Central memory CD8-positive, alpha-beta T cell (primary cell): ENCODE measurements at places on chromosomes 16 and 17.

DNA sequence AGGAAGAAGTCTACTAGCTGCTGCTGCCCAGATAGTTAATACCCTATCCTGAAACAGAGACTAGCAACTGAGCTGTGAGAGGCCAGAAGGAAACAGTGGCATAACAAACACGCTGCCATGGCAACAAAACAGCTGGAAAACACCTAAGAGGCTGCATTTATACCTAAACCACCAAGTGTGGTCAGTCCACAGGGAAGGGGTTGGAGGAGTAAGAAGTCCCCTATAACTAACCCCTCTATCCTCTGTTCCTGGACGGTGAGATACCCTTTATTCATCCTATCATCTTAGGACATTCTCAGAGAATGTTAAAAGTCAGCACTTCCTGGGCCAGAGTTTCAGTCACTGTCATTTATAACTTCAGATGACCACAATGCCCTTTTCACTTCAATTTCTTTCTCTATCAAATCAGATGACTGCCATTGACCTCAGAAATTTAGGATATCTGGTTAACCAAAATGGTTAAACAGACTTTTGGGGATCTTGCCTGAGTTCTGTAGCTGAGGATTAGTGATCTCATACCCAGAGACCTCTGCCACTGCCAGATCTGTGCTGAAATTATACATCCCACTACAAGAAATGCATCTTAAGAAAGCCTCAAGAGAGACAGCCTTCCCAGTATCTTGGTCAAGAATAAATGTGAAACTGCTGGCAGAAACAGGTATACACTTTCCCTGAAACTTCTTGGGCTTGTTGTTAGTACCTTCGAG, 36.2 kb downstream of the STH start:
- no peak for DNase-seq

DNA sequence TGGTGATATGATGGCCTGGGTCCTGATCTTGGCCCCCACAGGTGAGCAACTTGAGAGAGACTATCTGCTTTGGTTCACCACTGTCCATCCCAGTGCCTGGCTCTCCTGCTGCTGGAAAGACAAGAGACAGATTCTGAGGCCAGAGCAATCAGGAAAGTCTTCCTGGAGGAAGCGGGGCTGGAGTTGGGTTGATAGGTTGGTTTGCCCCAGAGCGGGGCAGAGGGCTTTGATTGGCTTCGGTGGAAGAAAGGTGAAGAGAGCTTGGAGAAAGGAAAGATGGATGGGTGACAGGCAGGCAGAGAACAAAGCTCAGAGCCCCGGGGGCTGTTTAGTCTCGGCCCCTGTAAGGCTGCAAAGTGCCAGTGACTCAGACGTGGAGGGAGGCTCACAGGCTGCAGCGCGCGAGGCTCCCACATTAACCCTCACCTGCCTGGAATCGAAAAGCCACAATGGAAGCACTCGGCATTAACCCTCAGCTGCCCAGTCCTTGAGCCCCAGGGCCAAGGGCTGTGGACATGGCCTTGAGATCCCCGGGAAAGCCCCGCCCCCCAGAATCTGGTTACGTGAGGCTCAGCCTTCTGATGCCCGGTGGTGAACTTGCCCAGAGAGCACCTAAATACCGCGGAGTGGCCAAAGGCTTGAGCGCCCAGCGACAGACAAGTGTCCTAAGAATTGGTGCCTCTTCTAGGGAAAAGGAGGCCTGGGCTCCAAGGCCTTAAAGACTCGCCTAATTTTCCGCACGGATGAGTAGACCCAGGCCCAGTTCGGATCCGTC, 996 bp upstream of the CPNE2 start:
- DNase-seq: no peak

GRCh38 chr17:16267174-16267573, 50.2 kb downstream of the PIGL start:
- no peak for DNase-seq

GRCh38 chr17:1888741-1889140, 58.9 kb downstream of the RPA1 start:
- no peak for DNase-seq

- DNase-seq: no peak
These were observed 40.5 kb downstream of the BEAN1 start for GRCh38 chr16:66467611-66468010.

DNA sequence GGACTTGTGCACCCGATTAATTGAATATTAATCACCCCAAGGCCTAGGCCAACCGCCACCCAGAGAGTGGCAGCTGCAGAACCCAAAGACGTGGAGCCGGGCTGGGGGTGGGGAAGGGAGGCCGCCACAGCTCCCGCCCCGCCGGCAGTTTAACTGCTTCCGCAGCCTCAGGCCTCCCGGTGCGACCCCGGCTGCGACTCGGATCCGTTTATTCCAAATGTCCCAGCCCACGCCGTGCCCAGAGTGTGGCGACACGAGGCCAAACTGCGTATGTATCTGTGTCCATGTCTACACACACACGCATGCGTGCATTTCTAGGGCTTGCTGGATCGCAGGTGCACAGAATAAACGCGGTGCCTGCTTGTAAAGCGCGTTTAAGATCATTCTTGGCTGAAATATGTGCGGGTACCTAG, 802 bp upstream of the TOB1 start:
- peak; percentile 77 for DNase-seq

GRCh38 chr17:3697103-3697476, 1.1 kb upstream of the P2RX5 start:
- DNase-seq: no peak

- DNase-seq: no peak
These were observed 19.1 kb downstream of the C16orf95 start for GRCh38 chr16:87297918-87298631.

GRCh38 chr16:49959552-49960277, 65.3 kb upstream of the CNEP1R1 start:
- DNase-seq: no peak

- no peak for DNase-seq
These were observed 181.4 kb upstream of the WSCD1 start for GRCh38 chr17:5888811-5889210.

DNA sequence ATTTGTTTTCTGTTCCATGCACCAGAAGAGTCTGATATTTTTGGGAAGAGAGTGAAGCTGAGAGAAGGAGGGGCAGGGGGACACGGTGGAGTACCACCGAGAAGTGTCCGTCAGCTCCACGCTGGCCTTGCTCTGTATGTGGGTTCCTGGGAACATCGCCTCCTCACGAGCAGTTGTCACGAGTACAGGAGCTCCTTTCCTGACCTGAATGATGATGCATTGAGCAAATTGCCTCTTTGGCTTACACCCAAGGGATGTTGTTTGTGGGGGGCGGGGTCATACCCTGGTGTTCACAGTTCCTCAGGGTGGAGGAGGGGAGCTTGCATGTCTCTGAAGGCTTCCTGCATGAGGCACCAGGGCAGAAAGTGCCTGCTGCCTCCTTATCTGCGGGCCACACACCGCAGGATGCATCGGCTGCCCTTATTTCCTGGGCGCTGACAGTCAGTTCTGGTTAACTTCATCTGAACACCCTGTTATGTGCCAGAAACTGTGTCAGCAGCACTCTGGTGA, 36.2 kb downstream of the RGS9 start:
- peak; percentile 53 for DNase-seq

DNA sequence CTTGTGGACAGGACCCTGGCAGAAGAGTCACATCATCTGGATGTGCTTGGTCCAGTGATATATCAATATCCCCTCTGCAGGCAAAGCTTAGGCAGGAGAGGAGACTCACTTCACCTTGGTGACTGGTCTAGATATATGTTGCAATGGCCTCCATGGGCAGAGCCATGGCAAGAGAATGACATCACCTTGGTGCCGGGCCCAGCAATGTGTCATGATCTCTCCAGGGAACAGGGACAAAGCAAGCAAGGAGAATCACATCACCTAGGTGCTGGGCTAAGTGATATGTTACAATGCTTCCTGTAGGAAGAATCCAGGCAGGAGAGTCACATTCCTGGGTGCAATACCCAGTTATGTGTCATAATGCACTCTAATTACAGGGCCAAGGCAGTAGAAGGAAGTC, 2106.2 kb downstream of the TP53TG3F start:
- DNase-seq: no peak

- DNase-seq: no peak
These were observed 42.7 kb downstream of the SOCS3 start for GRCh38 chr17:78316867-78317789.

DNA sequence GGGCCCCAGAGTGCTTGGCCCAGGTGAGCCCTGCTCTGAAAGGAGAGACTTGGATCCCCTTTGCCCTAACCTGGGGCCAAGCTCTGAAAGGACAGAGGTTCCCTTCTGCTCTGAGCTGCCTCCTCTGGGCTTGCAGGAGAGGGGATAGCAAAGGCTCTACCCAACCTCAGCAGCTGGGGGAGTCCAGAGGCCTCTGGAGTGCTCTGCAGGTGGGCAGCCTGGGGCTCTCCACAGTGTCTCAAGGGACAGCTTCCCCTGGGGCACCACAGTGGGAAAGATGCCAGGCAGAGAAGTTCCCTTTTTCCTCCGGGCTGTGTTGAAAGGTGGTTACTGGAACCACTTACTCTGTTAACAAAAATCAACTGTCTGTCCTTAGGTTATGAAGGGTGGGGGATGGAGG, 48.2 kb upstream of the MGAT5B start:
- no peak for DNase-seq

GRCh38 chr17:78096093-78096492, 32.5 kb downstream of the TMC6 start:
- no peak for DNase-seq

- DNase-seq: no peak
These were observed 879 bp upstream of the ACSF2 start for GRCh38 chr17:50424996-50425681.

GRCh38 chr16:24929409-24929808, 83.6 kb downstream of the SLC5A11 start:
- DNase-seq: no peak

- no peak for DNase-seq
These were observed 129.9 kb upstream of the ZFHX3 start for GRCh38 chr16:73177729-73178295.

DNA sequence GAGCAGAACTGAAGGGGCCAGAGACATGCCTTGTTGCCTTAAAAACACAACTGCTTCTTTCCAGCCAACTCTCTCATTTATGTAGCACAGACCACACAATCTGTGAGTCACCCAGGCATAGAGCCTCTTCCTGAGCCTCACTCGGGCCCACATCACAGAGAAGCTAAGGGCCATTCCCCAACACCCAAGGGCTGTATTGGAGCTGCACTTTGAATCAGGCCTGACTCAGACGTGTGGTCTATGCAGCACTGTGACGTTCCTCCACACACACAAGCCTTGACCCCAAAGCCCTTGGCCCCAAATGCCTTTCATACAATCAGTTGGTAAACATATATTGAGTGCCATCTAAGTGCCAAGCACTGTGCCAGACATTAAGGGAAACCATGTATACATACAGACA, 308.9 kb upstream of the DYNLRB2 start:
- no peak for DNase-seq

GRCh38 chr16:86292942-86293341, 217.4 kb upstream of the FOXF1 start:
- no peak for DNase-seq

- no peak for DNase-seq
These were observed 570 bp upstream of the BCO1 start for GRCh38 chr16:81237942-81238295.

GRCh38 chr16:74942566-74942965, 42.4 kb downstream of the WDR59 start:
- no peak for DNase-seq

- DNase-seq: no peak
These were observed 1.3 kb downstream of the NQO1 start for GRCh38 chr16:69724981-69725479.

DNA sequence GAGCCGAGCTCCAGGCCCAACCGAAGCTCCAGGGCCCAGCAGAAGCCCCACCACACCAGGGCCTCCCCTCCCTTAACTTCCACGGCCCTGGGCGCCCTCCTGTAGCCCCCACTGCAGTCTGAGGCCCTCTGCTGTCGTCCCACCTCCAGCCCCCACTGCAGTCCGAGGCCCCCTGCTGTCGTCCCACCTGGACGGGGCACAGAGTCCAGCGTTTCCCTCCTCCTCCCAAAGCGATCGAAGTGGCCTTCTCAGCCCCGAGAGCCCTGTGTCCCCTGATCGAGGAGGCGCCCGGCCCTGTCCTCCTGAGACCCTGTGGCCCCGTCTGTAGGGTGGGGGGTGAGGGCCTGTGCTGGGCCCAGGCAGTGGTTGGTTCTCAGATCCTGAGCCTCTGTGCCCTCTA, 25.8 kb upstream of the CACNA1H start:
- DNase-seq: no peak

GRCh38 chr16:81427219-81427618, 17.4 kb upstream of the CMIP start:
- no peak for DNase-seq

GRCh38 chr17:14902803-14903202, 362.3 kb downstream of the PMP22 start:
- no peak for DNase-seq

- no peak for DNase-seq
These were observed 6.8 kb downstream of the ACD start for GRCh38 chr16:67653128-67653788.

GRCh38 chr17:79803997-79804855, 7.3 kb upstream of the CBX8 start:
- DNase-seq: no peak

DNA sequence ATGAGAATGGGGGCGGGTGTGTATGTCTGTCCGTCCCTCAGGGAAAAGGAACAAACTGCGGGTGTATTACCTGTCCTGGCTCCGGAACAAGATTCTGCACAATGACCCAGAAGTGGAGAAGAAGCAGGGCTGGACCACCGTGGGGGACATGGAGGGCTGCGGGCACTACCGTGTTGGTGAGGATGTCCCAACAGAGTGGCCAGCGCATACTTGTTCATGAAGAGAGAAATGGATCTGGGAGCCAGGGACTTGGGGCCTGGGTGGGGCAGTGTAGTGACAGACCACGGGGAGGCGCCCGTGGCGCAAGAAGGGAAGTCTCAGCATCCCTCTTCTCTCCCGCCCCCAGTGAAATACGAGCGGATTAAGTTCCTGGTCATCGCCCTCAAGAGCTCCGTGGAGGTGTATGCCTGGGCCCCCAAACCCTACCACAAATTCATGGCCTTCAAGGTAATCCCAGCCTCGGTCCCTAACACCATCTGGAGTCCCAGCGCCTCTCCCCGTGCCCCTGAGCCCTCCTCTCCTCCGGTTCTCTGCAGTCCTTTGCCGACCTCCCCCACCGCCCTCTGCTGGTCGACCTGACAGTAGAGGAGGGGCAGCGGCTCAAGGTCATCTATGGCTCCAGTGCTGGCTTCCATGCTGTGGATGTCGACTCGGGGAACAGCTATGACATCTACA, 3.5 kb upstream of the C17orf107 start:
- DNase-seq: no peak

DNA sequence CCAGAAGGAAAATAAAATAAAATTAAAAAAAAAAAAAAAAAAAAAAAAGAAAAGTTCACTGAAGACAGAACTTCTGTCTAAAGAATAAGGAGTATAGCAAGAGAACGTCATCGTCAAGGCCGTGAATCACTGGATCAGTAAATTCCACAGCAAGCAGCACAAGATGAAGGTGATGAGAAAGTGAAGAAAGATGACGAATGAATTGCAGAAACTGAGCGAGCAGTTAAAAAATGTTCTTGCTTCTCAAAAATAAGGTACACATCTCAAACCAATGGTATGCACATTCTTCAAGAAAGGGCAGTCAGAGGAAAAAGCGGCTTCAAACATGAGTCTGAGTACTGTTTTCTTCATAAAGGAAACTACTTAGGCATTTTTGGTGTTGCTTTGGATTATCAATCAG, 104.7 kb downstream of the SMG6 start:
- no peak for DNase-seq

- no peak for DNase-seq
These were observed 330.3 kb downstream of the BCAS3 start for GRCh38 chr17:61007980-61008379.

- DNase-seq: no peak
These were observed 49.4 kb downstream of the XPO6 start for GRCh38 chr16:28162326-28162877.

GRCh38 chr16:84548971-84549844, 44.7 kb upstream of the MEAK7 start:
- peak; percentile 39 for DNase-seq

GRCh38 chr16:4021070-4021779, 95.0 kb downstream of the ADCY9 start:
- DNase-seq: no peak
